ENCODE measurements at places on chromosomes 6 and 20. TPM values are rescaled to one million over a fixed set of nuclear protein-coding genes. Genes with fewer than 3 reads are reported as not detected.

DNA sequence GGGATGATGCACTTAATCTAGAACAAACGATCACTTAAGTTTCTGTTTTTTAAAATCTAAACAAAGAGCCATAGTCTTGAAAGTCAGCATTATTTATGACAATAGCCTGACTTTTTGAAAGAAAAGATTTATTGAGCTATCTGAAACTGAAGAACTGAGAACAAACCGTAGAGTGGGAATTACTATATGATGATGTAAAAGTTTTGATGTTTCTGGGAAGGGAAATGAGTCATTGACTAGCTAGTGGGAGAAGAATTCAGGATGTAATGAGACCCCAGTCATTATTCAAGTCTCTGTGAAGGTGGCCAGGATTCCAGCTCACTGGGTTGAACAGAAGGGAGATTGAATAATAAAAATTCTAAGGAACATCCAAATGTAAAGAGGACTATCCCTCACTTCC lies 83.4 kb upstream of the FABP7 start:
- no peaks in the 10 kb centered on the region for H3K27me3 ChIP-seq
- no peak overlapping the region for H3K27ac ChIP-seq
- no peak for DNase-seq
- no peak overlapping the region for H3K4me3 ChIP-seq
- no peaks in the 10 kb centered on the region for H3K36me3 ChIP-seq

DNA sequence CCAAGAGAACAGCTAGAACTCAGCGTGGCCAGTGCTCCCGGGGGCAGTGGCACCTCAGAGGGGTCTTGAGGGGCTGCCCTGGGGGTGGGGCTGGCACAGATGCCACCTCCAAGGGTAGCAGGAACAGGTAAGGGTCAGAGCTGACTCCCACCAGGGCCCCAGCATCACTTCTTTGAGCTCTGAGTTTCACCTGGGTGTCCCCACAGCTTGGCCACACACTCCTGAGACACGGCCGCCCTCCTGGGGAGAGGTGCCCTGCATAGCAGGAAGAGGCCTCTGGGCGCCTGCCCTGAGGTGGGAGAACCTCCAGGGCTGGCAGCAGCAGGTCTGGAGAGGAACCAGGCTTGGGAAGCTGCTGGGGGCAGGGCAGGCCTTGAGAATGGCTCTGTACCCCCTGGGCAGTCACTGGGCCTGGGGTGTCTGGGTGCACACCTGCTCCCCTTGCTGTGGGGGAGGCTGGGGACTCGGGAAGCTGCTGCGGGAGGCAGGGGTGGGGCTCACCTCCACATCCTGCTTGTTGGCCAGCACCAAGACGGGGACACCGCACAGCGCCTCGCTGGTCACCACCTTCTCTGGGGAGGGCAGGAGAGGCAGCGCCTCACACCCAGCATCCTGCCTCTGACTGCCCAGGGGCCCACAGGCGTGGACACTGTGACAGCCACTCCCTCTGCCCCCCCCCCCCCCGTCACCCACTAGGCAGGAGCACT lies 5.0 kb downstream of the TNFRSF6B start:
- no peak overlapping the region for H3K4me3 ChIP-seq
- H3K27me3 ChIP-seq, result no peaks in the 10 kb centered on the region
- no peak for DNase-seq
- H3K36me3 ChIP-seq, result peaks cover 6% of the 10 kb centered on the region

- H3K4me1 ChIP-seq, result peaks cover 41% of the 10 kb centered on the region
- peak overlapping the region; percentile 97 for H3K27ac ChIP-seq
- no peaks in the 10 kb centered on the region for H3K36me3 ChIP-seq
- DNase-seq, result peak; percentile 63
- H3K4me3 ChIP-seq, result peak overlapping the region; percentile 97
These were observed 526 bp downstream of the SOD2 start for GRCh38 chr6:159692303-159693127.

DNA sequence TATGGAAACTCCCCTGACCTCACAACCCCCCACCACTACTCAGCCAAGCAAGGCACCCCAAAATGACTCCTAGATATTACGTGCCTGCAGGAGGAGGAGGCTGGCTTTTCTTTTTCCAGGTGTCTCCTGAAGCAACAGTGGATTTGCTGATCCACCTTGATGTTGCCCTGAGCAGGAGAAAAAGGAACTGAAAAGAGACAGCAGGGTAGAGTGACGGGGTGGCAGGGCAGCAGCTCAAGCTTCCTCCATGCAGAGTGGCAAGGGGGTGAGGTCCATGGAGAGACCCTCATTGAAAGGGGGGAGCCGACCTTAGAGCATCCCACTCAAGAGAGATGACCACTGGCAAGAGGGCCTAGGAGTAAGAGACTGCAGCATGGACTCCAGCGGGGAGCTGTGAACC lies 112.0 kb upstream of the SIRPA start:
- no peaks in the 10 kb centered on the region for H3K36me3 ChIP-seq
- no peak for DNase-seq
- H3K27ac ChIP-seq, result peak overlapping the region; percentile 49
- peaks cover 70% of the 10 kb centered on the region for H3K27me3 ChIP-seq
- peaks cover 17% of the 10 kb centered on the region for H3K4me1 ChIP-seq

GRCh38 chr6:30884521-30885480 lies 482 bp downstream of the DDR1 start:
- H3K4me1 ChIP-seq, result peaks cover 74% of the 10 kb centered on the region
- H3K4me3 ChIP-seq, result peak overlapping the region; percentile 91
- no peaks in the 10 kb centered on the region for H3K27me3 ChIP-seq
- peak; percentile 54 for DNase-seq

GRCh38 chr6:90764001-90764400 lies 177.1 kb upstream of the MAP3K7 start:
- no peak for DNase-seq
- no peak overlapping the region for H3K27ac ChIP-seq
- H3K4me1 ChIP-seq, result no peaks in the 10 kb centered on the region
- no peaks in the 10 kb centered on the region for H3K36me3 ChIP-seq
- H3K4me3 ChIP-seq, result no peak overlapping the region
- H3K27me3 ChIP-seq, result peaks cover 10% of the 10 kb centered on the region

GRCh38 chr6:1894954-1895353 lies 285.2 kb downstream of the FOXC1 start:
- no peaks in the 10 kb centered on the region for H3K4me1 ChIP-seq
- no peak for DNase-seq
- no peak overlapping the region for H3K27ac ChIP-seq
- no peaks in the 10 kb centered on the region for H3K36me3 ChIP-seq
- no peak overlapping the region for H3K4me3 ChIP-seq

OLIG3 gene
- not detected for polyA plus RNA-seq

GLP1R gene
- not detected for polyA plus RNA-seq

NKX2-2 gene
- polyA plus RNA-seq, result not detected

HUS1B gene
- polyA plus RNA-seq, result not detected

SEL1L2 gene
- not detected for polyA plus RNA-seq

UST gene
- 4.0 TPM for polyA plus RNA-seq

COL21A1 gene
- polyA plus RNA-seq, result not detected

All from naive B cell (primary cell).